Activated naive CD4-positive, alpha-beta T cell treated with anti-CD3 and anti-CD28 coated beads, Interleukin-2, amount 10 ng/mL, durations not matched to agents 5 hours and 36 hours (primary cell): ENCODE measurements at places on chromosomes 11 and 22. TPM values are rescaled to one million over a fixed set of nuclear protein-coding genes. Genes with fewer than 3 reads are reported as not detected.

Gene ZDHHC24
- 18.0 TPM for total RNA-seq

Gene SUSD2
- total RNA-seq = 0.55 TPM

Gene ANGPTL5
- not detected for total RNA-seq

Gene UBASH3B
- 14.6 TPM for total RNA-seq

Gene IL18
- not detected for total RNA-seq

Gene SESN3
- 74.0 TPM for total RNA-seq

Gene TMEM45B
- 3.9 TPM for total RNA-seq

Gene HTR3A
- not detected for total RNA-seq
